ENCODE measurements at places on chromosomes 6 and 20.

DNA sequence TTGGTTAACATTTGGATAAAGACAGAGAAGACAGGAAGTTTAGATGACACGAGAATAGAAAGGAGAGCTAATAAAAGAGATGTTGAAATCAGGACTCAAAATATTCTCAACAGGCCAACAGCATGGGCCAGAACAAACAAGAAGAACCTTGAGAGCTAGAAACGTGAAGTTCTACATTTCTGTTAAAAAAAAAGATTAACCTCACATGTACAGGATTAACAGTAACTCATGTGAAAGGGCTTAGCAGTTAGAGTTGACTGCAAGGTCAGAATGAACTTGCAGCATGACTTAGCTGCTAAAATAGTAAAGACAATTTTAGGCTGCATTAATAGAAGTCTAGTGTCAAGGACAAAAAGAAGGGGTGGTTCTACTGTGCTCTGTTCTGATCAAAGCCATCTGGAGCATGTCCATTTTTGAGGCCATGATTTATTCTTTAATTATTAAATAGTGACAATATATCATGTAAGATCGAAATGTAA is 331.1 kb upstream of the HSF2 start:
- DNase-seq = no peak

GRCh38 chr6:155994086-155994485 is 538.4 kb upstream of the NOX3 start:
- no peak for DNase-seq

DNA sequence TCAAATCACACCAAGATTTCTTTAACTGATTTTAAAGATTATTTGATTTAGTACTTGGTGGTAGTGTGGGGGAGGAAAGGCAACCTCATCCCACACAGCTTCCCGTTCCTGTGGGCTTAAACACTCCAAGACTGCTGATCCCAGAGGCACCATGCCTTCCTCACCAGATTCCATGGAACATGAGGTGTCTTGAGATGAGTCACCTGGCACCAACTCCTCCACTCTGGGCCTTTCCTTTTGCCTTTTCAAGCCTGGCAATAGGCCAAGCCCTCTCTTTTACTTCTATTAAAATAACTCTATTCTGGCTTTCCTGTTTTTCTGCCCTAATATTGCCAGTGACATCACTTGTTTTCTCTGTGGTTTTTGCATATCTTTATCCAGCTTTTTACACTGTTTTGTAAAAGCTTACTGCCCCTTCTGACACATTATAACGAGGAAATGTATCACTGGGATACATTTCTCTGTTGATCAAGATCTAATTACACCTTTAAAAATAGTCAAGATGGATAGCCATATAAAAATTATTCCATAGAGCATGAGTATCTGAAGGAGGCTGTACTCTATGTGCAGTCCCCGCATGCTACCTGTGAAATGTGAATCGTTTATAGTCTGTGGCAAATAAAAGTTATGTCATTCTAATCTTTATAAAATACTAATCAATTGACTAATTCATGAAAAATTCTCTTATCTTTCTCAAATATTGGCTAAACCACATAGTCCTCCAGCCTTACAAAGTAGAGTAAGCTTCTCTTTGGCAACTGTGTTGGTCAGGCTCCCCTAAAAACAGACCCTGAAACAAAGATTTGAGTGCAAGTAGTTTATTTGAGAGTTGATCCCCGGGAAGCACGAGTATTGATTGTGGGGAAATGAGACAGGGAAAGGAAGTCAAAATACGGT is 257.8 kb upstream of the KCNQ5 start:
- no peak for DNase-seq

DNA sequence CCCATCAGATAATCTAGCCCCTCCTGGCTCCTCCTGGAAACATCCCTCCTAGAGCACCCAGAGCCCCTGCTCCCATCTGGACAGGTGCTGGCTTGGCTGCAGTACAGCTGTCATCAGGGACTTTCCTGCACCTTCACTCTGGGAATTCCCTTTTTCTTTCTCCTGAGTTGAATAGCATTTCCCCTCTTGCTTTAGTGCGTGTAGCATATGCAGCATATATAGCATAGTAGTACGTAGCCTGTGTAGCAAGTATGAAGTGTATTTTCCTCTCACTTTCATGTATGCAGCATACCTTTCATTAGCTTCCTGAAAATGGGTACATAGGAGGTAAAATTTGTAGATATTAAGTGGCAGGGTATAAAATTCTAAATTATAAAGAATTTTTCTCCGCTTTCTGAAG is 352.9 kb downstream of the ESR1 start:
- no peak for DNase-seq

GRCh38 chr20:54108326-54108642 is 37.9 kb upstream of the BCAS1 start:
- DNase-seq = no peak

- DNase-seq = no peak
Observed at GRCh38 chr6:119148825-119149525, 70.5 kb upstream of the FAM184A start.

GRCh38 chr20:59837623-59838394 is 95.6 kb downstream of the SYCP2 start:
- no peak for DNase-seq

- no peak for DNase-seq
Observed at GRCh38 chr6:160160450-160160849, 38.8 kb downstream of the SLC22A1 start.

DNA sequence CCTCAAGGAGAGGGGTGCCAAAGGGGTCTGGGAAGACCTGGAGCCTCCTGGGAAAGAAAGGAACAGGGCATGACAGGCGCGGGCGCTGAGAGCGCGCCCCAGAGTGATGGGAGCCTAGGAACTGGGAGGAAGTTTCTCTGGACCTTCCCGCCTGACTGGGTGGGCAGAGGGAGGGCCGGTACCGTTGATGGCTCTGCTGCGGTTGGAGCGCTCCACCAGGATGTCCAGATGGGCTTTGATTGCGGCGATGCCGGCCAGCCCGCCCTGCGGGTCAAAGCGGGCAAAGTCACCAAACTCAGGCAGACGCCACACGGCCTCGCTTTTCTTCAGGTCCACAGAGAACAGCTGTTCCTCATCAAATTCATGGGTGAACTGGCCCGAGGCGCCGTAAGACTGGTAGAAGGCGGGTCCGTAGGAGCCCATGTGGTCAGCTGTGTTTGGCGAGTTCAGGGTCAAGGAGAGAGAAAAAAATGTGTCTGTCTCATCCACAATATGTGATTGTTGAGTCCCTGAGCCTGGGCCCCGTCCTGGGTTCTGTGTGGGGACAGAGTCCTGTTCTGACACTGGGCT is 1.5 kb downstream of the HLA-DOA start:
- DNase-seq = no peak

DNA sequence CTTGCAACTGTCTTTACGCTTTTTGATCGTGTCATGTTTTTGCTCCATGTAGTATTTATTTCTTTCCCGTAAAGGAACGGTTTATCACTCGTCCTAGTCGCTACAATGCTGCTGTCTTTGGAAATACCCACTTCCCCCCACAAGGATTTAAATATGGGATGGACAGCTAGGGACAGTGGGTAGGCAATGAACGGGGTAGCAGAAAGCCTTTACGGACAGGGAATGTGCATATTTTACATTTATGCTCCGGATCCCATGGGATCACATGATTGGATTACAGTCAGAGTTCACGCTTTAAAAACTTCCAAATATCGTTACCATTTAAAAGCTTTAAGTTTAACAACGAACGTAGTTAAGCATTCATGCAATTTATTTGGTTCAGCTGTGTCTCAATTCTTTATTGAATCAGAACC is 1.2 kb downstream of the HIVEP1 start:
- no peak for DNase-seq

DNA sequence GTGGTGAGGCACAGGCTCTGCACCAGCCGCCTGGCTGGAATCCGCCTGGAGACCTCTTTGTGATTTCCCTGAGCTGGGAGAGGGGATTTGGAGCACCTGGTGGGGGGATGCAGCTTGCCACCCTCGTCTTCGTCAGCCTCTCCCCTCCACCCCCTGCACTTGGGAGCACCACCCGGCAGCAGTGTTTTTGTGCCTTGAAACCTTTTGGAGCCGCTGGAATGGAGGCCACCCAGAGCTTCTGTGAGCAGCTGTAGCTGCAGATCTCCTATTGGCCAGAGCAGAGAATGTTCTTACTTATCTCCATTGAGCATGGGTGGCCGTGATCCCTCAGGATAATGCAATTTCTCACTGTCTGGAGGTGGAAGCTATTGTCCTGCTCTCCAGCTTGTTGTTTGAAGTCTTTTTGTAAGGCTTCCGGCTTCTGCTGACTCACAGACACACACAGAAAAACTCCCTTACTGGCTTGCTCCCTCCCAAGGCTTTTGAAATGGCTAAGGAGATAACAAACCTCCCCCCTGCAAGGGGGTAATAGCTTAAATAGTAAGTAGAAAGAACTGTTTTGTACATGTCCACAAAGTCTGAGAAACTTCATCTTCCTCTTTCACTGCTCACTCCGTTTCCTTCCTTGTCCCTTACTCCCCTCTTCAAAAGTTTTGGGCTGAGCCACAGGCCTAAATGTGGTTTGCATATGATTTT is 271.2 kb downstream of the PRL start:
- DNase-seq = no peak

DNA sequence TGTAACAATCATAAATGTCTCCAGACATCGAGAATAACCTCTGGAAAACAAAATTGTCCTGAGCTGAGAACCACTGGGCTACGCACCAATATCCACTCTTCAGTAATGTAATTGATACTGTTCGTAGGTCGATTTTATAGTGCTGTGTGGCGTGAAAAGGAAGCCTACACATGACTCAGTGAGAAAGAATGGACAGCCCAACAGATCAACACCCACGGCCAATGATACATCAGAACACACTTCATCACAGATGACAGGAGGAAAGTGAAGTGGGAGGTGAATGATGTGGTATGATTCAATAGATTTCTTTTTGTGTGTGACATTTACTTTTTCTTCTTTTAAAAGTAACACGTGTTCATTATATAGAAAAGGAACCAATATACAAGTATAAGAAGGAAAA is 93.5 kb downstream of the RPS12 start:
- DNase-seq = no peak

- DNase-seq = no peak
Observed at GRCh38 chr6:36840432-36841403, 1.5 kb upstream of the CPNE5 start.

DNA sequence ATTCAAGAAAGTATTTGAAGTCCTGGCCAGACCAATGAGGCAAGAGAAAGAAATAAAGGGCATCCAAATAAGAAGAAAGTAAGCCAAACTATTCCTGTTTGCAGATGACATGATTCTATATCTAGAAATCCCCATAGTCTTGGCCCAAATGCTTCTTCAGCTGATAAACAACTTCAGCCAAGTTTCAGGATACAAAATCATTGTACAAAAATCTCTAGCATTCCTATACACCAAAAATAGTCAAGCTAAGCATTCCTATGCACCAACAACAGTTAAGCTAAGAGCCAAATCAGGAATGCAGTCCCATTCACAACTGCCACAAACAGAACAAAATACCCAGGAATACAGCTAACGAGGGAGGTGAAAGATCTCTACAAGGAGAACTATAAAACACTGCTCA is 60.1 kb upstream of the PHIP start:
- no peak for DNase-seq

- DNase-seq = no peak
Observed at GRCh38 chr20:43836790-43837189, 77.9 kb upstream of the TOX2 start.

DNA sequence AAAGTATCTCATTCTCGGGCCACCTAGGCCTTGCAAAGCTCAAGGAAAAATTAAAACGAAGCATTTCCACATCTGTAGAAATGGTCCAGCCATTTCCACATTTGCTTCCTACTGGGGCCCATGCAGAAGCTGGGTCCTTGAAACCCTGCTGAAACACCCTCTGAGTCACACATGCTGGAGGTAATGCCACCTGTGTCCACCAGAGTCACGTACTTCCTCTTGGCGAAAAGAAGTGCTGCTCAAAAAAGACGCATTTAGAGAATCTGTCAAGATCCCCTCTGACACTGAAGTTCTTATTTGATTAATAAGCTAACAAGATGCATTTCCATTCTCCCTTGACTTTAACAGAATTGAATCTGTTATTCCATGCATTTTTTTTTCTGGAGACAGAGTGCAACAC is 423.2 kb downstream of the PREX1 start:
- DNase-seq = peak; percentile 56

All from HuH-7.5 (cell line).